Testis (tissue), 5 donors: ENCODE measurements at places on chromosomes 3 and 15. TPM values are rescaled to one million over a fixed set of nuclear protein-coding genes. Genes with fewer than 3 reads are reported as not detected.

DNA sequence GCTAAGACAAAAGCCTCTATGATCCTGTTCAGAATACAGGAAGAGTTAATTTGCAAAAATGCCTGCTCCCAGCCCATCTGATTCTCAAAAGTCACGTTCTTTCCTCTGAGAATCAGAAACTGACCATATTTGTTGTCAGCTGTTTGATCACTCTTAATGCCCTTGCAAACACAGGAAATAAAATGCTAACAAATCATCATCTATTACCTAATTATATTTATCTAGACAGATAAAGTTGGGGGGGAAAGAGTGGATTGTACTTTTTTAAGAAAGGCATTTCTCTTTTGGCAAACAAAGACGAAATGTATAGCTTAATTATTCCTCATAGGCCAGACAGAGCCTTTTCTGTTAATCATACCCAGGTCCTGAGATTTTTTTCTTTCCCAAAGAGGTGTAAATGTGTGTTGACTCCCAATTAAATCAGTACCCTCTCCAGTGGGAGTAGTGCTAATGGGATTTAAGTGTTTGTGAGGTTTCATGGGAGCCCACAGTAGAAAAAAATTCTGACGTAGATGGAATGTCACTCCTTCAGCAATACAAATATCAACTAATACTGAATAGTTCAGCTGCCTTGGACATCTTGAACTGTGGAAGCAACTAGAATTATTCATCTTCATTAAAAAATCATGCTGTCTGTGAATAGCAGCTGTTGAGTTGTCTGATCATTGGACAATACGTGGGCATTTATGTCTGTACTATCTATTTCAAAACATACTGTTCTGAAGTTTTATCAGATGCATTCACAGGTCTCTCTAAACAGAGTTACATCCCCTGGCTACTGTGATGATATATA is 22.5 kb upstream of the BNIP2 start:
- no peaks in the 10 kb centered on the region for H3K36me3 ChIP-seq
- no peaks in the 10 kb centered on the region for H3K4me1 ChIP-seq
- DNase-seq = no peak
- no peak overlapping the region for H3K27ac ChIP-seq

Gene ARL8B
- total RNA-seq = 50.1 TPM

- no peaks in the 10 kb centered on the region for H3K36me3 ChIP-seq
- no peaks in the 10 kb centered on the region for H3K27me3 ChIP-seq
- no peak overlapping the region for H3K4me3 ChIP-seq
- H3K27ac ChIP-seq = no peak overlapping the region
These were observed 277.9 kb downstream of the RPLP1 start for GRCh38 chr15:69730281-69731080.

Gene LRRN1
- total RNA-seq = 58.9 TPM

Gene OPA1
- 35.1 TPM for total RNA-seq
